Aorta (tissue), 5 donors: ENCODE measurements at places on chromosomes 6 and 20. TPM values are rescaled to one million over a fixed set of nuclear protein-coding genes. Genes with fewer than 3 reads are reported as not detected.

The PAQR8 gene
- total RNA-seq = 2.5 TPM

The MLN gene
- total RNA-seq = not detected

The EXOC2 gene
- 22.8 TPM for total RNA-seq

The FOXS1 gene
- 20.2 TPM for total RNA-seq

The ZC3H12D gene
- 1.2 TPM for total RNA-seq

The E2F1 gene
- total RNA-seq = 1.4 TPM

The SLC17A2 gene
- total RNA-seq = not detected

The ABHD16A gene
- total RNA-seq = 48.1 TPM

DNA sequence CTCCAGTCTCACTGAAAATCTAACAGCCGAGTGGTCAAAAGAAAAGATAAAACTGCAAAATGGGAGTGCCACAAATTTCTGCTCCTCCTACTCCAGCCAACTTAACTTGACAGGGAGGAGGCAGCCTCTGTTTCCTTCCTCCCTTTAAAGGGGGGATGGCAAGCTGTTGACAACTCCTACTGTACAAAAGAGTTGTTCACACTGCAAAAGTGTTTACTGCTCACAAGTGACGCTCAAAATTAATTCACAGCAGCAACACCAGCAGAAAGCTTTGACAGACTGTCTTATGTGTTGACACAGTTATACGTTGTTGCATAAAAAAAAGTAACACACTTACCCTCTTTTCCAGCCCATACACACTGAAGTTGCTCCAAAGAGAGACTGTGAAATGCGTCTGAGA, 169.8 kb downstream of the BACH2 start:
- no peak for DNase-seq

DNA sequence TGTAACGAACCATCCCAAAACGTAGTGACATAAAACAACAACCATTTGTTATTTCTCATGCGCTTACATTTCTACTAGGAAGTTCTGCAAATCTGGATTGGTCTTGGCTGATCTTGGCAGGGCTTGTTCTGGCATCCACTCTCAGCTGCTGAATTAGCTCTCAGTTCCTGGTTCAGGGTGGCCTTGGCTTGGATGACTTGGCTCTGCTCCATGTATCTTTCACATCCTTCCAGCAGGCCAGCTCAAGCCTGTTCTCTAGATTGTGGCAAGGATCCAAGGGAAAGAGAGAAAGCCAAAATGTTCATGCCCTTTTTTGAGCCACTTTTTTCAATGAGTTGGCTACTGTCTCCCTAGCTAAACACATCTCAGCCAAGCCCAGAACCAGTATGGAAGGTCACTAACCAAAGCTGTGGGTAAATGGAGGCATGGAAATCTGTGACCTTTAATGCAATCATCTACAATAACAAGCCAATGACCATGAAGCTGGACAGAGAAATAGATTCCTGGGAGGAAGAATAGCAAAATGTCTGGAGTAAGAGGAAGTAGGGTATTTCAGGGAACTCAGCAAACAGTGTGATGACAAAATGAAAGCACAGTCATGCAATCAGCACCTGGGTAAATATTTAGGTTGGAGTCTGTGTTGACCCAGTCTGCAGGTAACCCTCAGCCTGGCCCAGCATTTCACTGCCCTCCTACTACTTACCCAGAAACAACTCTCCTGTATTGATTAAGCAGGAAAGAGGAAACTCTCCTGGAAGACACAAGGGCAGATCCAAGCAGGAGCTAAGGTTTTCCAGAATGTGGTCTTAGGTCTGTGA, 32.7 kb upstream of the SNAP25 start:
- DNase-seq = peak; percentile 51

- DNase-seq = no peak
These were observed 614.3 kb upstream of the CDH4 start for GRCh38 chr20:60637801-60638200.

- no peak for DNase-seq
These were observed 533.7 kb downstream of the BCKDHB start for GRCh38 chr6:80640176-80640575.

GRCh38 chr20:46062151-46062550, 27.6 kb downstream of the NCOA5 start:
- no peak for DNase-seq

DNA sequence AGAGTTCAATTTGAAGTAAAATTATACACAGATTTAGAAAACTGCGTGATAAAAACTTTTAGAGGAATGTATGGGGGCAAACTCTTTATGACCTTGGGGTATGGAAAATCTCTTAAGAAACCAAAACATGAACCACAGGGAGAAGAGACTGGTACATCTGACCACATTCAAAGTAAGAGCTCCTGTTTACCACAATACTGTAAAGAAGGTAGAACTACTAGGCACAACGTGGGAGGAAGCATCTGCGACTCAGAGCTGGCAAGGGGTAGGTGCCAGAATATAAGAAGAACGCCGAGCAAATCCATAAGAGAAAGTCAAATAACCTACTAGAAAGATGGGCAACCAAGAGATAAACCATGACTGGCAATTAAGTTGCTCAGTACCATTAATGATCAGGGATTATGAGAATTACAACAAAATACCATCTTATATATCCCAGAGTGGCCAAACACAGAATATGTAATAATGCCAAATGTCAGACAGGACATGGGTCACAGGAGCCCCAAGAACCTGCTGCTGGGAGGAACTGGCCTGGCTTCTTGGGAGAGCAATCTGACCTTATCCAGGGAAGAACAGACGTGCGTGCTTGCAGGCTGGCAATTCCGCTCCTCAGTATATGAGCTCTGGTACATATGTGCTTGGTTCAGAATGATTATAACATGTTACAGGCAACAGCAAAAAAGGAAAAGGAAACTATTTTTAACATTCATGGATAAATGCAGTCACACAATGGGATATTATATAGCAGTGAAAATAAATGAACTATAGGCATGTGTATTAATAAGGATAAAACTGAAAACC, 50.2 kb downstream of the INSM1 start:
- DNase-seq = no peak

- no peak for DNase-seq
These were observed 42.2 kb downstream of the METTL24 start for GRCh38 chr6:110315869-110316398.

- DNase-seq = no peak
These were observed 57.2 kb upstream of the ANKEF1 start for GRCh38 chr20:9977629-9978028.

DNA sequence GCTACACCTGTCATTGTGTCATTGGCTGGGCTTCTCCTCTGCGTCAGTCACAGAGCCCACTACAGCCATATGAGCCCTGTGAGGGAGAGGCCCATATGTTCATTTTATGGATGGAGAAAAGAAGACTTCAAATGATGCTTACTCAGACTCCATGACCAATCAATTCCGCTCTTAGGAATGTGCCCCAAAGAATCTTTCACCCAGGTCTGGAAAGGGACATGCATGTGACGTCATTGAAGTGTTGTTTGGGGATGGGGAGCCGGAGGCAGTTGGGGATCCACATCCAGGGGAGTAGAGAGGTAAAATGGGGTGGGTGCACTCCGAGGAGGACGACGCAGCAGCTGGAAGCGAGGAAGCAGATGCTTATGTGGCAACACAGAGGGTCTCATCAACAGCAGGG, 9.6 kb upstream of the C6orf132 start:
- DNase-seq = no peak

GRCh38 chr20:45292343-45292742, 14.3 kb upstream of the RBPJL start:
- no peak for DNase-seq

DNA sequence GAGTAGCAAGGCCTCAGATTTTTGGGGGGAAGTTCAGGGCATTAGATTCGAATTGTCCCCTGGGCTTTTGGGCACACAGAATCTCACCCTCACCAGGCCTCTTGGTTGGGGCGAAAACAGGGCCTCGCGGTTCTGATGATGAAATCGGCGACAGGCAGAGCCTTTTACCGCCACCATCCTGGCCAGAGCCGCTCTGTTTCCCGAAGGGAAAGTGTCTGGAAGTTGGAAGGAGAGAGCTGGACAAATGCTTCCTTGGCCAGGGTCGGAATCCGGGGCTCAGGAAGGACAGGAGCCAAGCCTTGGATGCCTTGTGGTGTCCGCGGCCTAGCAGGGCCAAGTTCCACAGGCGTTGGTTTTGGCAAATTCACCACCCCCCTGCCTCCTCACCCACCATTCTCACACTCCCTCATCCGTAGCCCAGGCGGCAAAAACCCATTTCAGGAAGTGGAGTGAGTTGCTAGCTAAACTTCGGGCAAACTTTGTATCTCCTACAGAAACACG, 3.5 kb upstream of the TFAP2A start:
- DNase-seq = no peak

- no peak for DNase-seq
These were observed 117.9 kb upstream of the PTPN1 start for GRCh38 chr20:50392138-50392866.

GRCh38 chr20:34362502-34363061, 491 bp upstream of the ITCH start:
- DNase-seq = no peak
